ENCODE measurements at places on chromosomes 2 and 18. TPM values are rescaled to one million over a fixed set of nuclear protein-coding genes. Genes with fewer than 3 reads are reported as not detected.
A peak's percentile ranks its signal among the peaks of the same experiment; 100 is the strongest.

DNA sequence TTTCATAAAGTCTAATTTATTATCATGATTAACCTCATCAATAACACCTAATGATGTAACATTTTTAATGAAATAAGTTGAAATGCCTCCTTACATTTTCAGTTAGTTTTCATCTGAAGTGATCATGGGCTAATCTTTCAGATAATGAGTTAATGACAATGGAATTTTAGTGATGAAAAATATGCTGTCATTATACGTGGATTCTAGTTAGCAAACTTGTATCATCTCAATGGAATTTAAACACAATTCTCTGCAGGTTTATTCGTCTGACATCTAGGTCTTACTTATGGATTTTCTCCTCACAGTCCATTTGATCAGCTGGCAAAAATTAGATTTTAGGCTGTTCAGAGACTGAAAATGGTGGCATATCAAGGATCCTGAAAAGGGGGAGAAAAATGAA lies 885.0 kb downstream of the SLC4A3 start:
- H3K27ac ChIP-seq = no peak overlapping the region
- no peaks in the 10 kb centered on the region for H3K27me3 ChIP-seq
- no peak overlapping the region for H3K4me3 ChIP-seq
- H3K36me3 ChIP-seq = no peaks in the 10 kb centered on the region

GRCh38 chr2:235460548-235461047 lies 33.2 kb upstream of the AGAP1 start:
- no peak overlapping the region for H3K4me3 ChIP-seq
- no peak for DNase-seq
- H3K27ac ChIP-seq = no peak overlapping the region

Gene TRIM43
- not detected for total RNA-seq

- peaks cover 4% of the 10 kb centered on the region for H3K36me3 ChIP-seq
- H3K27me3 ChIP-seq = no peaks in the 10 kb centered on the region
- DNase-seq = no peak
- no peak overlapping the region for H3K27ac ChIP-seq
Observed at GRCh38 chr2:135182601-135183000, 130.5 kb downstream of the RAB3GAP1 start.

Gene GCG
- not detected for total RNA-seq

DNA sequence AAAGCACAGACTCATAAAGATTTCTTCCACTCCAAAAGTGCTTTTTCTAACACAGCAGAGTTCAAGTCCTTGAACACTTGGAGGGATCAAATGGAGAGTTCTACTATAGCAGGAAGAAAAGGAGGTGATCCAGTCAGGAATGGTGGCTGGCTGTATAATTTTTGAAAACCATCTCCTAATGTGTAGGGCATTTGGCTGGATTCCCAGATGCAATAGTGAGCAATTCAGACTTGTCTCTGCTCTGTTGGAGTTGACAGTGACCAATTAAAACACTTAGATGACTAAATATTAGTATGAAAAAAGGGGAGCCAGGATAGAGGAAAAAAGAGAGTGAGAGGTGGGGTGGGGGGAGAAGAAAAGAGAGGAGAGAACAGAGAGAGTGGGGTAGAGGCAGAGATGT lies 5.3 kb upstream of the G6PC2 start:
- H3K36me3 ChIP-seq = no peaks in the 10 kb centered on the region
- H3K4me3 ChIP-seq = no peak overlapping the region
- H3K27ac ChIP-seq = no peak overlapping the region
- DNase-seq = no peak

- no peak overlapping the region for H3K4me3 ChIP-seq
- no peaks in the 10 kb centered on the region for H3K27me3 ChIP-seq
- H3K36me3 ChIP-seq = no peaks in the 10 kb centered on the region
- H3K27ac ChIP-seq = no peak overlapping the region
- H3K4me1 ChIP-seq = peaks cover 4% of the 10 kb centered on the region
Observed at GRCh38 chr2:37838541-37839167, 86.4 kb upstream of the RMDN2 start.

Gene CHST9
- not detected for total RNA-seq

DNA sequence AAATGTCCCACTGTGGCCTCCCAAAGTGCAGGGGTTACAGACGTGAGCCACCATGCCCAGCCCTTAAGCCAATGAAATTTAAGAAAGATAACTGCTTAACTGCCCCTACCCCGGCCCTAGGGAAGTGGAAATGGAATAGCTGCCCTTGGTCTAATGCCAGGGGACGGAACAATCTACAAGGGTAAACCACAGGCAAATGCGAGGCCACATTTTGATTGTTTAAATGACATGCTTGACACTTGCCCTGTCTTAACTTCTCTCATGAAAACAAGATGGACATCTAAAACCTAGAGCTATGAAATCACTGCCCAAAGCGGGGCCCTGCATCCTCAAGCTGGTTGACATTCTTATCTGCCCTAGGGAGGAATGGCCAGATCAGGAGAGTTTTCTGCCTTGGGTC lies 5.5 kb upstream of the ITSN2 start:
- no peak overlapping the region for H3K27ac ChIP-seq
- no peak for DNase-seq
- no peaks in the 10 kb centered on the region for H3K27me3 ChIP-seq
- no peaks in the 10 kb centered on the region for H3K36me3 ChIP-seq
- no peak overlapping the region for H3K4me3 ChIP-seq

GRCh38 chr2:134348760-134349159 lies 94.9 kb downstream of the MGAT5 start:
- no peak for DNase-seq
- H3K27ac ChIP-seq = no peak overlapping the region
- no peaks in the 10 kb centered on the region for H3K27me3 ChIP-seq
- H3K36me3 ChIP-seq = peaks cover 47% of the 10 kb centered on the region

Gene EIF2AK2
- 52.6 TPM for total RNA-seq

DNA sequence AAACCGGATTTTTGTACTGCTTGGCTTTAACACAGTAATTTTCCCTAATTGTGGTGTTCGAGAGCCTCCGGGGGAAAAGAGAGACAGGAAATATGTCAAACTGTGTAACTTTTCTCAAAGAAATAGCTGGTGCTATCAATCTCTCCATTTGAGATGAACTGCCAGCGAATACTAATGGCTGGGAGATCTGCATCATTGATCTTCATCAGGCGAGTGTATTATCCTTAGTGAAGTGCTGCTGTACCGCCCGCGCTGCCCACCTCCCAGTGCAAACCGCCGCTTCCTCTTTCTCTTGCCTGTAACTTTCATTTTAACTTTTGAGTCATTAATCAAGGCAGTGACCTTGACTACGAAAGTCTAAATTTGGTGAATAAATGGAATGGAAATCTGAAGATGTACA lies 246.1 kb upstream of the ST6GAL2 start:
- no peak overlapping the region for H3K27ac ChIP-seq
- no peak for DNase-seq
- no peaks in the 10 kb centered on the region for H3K4me1 ChIP-seq
- H3K36me3 ChIP-seq = no peaks in the 10 kb centered on the region
- H3K4me3 ChIP-seq = no peak overlapping the region

Gene TNFAIP6
- total RNA-seq = not detected

DNA sequence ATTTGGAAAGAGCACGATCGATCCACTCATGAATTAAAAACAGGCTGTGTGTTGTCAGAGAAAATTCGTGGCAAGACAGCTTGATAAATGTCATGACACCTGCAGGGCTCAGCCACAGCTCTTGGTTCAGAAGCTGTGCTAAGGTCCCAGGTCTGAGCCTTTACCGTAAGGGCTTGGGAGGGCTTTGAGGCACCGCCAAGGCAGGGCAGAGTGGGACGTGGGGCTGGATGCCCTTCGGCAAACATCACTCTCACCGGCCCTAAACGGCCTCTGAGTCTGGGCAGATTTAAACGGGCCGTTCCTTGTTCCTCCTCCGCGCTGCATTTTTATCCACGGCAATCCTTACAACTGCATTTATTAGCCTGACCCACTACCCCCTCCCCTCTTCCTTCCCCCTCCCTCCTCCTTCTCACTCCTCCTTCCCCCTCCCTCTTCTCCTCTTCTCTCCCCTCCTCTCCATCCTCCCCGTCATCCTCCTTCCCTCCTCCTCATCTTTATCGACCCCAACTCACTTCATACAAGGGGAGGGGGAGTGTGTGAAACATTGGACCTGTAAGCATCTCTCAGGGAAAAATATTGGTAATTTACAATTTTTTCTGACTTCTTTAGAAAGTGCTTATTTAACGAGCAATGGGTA lies 33.9 kb downstream of the MBP start:
- no peaks in the 10 kb centered on the region for H3K27me3 ChIP-seq
- H3K4me3 ChIP-seq = peak overlapping the region; percentile 5
- peaks cover 49% of the 10 kb centered on the region for H3K36me3 ChIP-seq
- peak overlapping the region; percentile 100 for H3K27ac ChIP-seq
- no peak for DNase-seq
- H3K4me1 ChIP-seq = peaks cover 90% of the 10 kb centered on the region

Gene VRK2
- 26.3 TPM for total RNA-seq

Gene RBKS
- 9.2 TPM for total RNA-seq

Gene SLC35F5
- 21.7 TPM for total RNA-seq

- DNase-seq = no peak
- no peak overlapping the region for H3K27ac ChIP-seq
- H3K36me3 ChIP-seq = no peaks in the 10 kb centered on the region
Observed at GRCh38 chr2:108573061-108573460, 38.8 kb downstream of the LIMS1 start.

GRCh38 chr18:68791801-68792200 lies 6.1 kb upstream of the CCDC102B start:
- no peak overlapping the region for H3K27ac ChIP-seq
- H3K4me3 ChIP-seq = no peak overlapping the region
- no peaks in the 10 kb centered on the region for H3K36me3 ChIP-seq
- no peak for DNase-seq
- no peaks in the 10 kb centered on the region for H3K4me1 ChIP-seq

Gene CTAGE1
- total RNA-seq = not detected

- H3K27ac ChIP-seq = peak overlapping the region; percentile 99
- peaks cover 26% of the 10 kb centered on the region for H3K4me1 ChIP-seq
- H3K36me3 ChIP-seq = peaks cover 5% of the 10 kb centered on the region
- DNase-seq = no peak
- H3K27me3 ChIP-seq = peaks cover 3% of the 10 kb centered on the region
Observed at GRCh38 chr2:152176113-152176714, 651 bp upstream of the STAM2 start.

- H3K36me3 ChIP-seq = no peaks in the 10 kb centered on the region
- no peak for DNase-seq
- H3K4me3 ChIP-seq = no peak overlapping the region
Observed at GRCh38 chr2:68993660-68994059, 19.2 kb downstream of the GKN1 start.

- H3K4me1 ChIP-seq = peaks cover 31% of the 10 kb centered on the region
- peak overlapping the region; percentile 85 for H3K4me3 ChIP-seq
- peak; percentile 26 for DNase-seq
- no peak overlapping the region for H3K27ac ChIP-seq
Observed at GRCh38 chr2:238290091-238290509, 1.7 kb upstream of the PER2 start.

DNA sequence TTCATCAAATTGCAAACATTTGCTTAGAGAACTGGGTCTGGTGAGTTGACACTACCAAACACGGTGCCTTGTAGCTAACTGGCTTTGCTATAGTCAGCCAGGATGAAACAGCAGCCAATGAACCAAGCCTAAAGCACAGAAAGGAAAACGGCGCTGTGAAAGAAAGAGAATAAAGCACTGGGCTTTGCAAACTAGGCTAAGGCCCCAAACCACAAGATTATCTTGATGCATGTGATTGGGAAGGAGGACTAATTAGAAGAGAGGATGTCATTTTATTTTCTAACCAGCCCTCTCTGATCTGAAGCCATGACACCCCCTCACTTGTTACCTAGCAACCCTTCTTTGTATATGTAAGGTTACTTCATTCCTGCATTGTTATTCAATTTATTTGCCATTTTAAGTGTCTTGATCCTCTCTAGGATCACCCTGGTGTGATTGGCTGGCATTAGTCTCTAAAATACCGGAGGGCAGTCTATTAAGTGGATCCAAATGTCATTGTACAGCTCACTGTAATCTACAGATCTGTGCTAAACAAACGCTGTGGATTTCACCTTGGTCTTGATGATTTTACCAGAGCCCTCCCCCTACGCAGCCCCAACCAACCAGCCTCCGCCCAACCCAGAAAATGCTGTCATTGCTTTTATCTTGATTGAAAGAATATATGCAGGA lies 395.4 kb upstream of the ACVR2A start:
- H3K4me3 ChIP-seq = peak overlapping the region; percentile 27
- peaks cover 17% of the 10 kb centered on the region for H3K4me1 ChIP-seq
- H3K27ac ChIP-seq = peak overlapping the region; percentile 68
- peaks cover 2% of the 10 kb centered on the region for H3K36me3 ChIP-seq
- DNase-seq = peak; percentile 53

Gene EHD3
- total RNA-seq = 1.5 TPM

DNA sequence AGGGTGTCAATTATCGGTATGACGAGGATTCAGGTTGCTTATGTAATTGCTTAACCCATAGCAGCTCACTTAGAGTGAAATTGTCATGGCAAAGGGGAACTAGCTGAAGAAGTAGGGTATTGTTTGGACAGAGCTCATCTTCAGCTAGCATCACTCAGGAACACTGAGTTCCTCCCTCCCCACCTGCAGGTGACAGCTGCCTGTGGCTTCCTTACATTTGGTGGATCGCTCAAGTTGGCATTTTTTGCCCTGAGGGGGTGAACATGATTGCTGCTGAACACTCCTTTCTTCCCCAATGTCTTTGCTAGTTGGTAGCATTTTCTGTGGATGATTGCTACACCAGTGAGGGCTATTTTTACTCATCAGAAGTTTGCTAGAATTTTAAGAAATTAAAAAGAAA lies 86.7 kb upstream of the THUMPD2 start:
- H3K4me3 ChIP-seq = no peak overlapping the region
- no peaks in the 10 kb centered on the region for H3K36me3 ChIP-seq
- no peak for DNase-seq
- H3K27ac ChIP-seq = no peak overlapping the region
- no peaks in the 10 kb centered on the region for H3K27me3 ChIP-seq

Gene UGT1A5
- not detected for total RNA-seq

GRCh38 chr2:122737429-122738077 lies 982.1 kb downstream of the TSN start:
- no peak for DNase-seq
- H3K4me3 ChIP-seq = no peak overlapping the region
- H3K27me3 ChIP-seq = no peaks in the 10 kb centered on the region
- H3K27ac ChIP-seq = no peak overlapping the region

DNA sequence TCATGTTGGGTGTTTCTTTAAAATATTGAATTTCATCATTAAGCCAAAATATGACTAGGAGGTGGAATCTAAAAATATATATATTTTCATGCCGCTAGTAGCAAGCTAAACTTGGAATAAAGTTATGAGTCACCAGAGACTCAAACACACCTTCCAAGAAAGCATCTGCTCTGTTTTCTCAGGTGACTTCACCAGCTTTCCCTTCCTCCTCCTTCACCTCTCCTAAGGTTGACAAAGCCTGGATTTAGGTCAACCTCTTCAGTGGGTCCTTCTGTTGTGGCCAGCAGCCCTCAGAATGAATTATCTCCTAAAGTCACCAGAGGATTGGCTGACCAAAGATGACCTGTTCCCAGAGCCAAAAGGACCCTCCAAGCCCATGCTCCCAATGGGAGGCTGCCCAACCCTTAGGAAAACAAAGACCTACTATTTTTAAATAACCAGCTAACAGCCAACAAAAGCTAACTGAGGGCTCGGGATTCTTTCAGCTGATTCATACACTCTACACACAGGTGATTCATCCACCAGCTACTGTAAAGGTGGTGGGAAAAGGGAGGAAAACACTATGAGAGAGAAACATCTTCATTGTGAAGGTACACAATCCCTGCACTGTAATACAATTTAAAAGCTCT lies 113.9 kb downstream of the MYO5B start:
- H3K27ac ChIP-seq = no peak overlapping the region
- no peaks in the 10 kb centered on the region for H3K36me3 ChIP-seq
